Amniotic epithelial cell (primary cell): ENCODE measurements at places on chromosomes 7 and 10.

DNA sequence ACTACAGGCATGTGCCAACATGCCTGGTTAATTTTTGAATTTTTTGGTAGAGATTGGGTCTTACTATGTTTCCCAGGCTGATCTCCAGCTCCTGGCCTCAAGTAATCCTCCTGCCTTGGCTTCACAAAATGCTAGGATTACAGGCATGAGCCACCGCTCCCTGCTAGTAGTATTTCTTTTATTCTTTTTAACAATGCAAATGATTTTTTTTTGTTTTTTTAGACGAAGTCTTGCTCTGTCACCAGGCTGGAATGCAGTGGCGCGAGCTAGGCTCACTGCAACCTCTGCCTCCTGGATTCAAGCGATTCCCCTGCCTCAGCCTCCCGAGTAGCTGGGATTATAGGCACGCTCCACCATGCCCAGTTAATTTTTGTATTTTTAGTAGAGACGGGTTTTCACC lies 58.1 kb downstream of the SVIL start:
- no peak for DNase-seq

- no peak for DNase-seq
These were observed 39.1 kb upstream of the ABLIM1 start for GRCh38 chr10:114697061-114697598.

- DNase-seq, result peak; percentile 58
These were observed 2.7 kb downstream of the SND1 start for GRCh38 chr7:127654404-127655394.

- DNase-seq, result no peak
These were observed 57.1 kb upstream of the FAM20C start for GRCh38 chr7:135257-135653.

DNA sequence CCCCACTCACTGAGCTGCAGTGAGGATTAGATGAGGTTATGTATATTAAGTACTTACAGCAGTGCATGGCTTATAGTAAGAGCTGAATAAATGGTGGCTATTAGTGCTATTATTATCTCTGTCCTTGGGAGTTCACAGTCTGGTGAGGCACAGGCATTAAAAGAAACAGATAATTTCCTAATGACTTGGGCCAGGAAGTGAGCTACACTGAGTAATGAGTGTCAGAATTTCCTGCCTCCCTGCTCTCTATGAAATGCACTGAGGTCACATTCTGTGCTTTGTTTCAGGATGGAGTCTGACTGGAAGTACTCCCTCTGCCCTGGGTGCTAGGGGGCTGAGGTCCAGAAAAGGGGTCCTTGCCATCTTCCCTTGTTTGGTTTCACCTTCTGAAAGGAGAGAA lies 48.7 kb upstream of the LOXL4 start:
- peak; percentile 54 for DNase-seq

GRCh38 chr7:16594061-16594460 lies 51.5 kb downstream of the ANKMY2 start:
- DNase-seq, result no peak

DNA sequence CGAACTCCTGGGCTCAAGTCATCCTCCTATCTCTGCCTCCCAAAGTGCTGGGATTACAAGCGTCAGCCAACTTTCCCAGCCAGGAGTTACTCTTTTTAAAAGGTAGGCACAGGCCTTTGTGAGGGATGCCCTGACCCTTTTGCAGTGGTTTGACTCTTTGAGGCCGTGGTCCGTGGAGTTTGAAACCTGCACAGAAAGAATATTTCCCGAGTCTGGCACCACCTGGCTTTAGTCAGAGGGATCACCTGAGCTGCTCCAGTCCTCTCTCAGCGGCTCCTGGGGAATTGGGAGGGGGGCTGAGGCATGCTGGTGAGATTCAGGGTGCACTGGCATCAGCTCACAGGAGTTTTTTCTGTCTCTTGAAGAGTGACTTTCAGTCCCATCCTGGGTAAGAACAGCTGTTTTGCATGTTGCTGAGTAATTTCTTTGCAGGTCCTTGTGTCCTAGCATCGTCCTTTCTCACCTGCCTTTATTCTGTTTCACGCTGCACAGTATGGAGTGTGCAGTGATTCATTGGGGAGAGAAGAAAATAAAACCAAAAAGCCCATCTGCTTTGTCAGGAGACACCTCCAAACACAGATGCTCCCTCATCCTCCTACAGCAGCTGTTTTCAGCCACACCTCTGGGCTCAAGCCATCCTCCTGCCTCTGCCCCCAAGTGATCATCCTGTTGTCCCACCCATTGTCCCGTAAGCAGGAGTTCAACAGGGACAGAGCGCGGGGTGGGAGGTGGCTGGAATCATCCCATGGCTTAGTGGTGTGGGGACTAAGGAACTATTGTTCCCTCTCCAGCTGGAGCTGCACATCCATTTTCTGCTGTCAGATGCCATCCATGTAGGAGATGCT lies 284.7 kb downstream of the CAMK1D start:
- DNase-seq, result no peak

- no peak for DNase-seq
These were observed 141.5 kb downstream of the CUBN start for GRCh38 chr10:16987976-16988610.

DNA sequence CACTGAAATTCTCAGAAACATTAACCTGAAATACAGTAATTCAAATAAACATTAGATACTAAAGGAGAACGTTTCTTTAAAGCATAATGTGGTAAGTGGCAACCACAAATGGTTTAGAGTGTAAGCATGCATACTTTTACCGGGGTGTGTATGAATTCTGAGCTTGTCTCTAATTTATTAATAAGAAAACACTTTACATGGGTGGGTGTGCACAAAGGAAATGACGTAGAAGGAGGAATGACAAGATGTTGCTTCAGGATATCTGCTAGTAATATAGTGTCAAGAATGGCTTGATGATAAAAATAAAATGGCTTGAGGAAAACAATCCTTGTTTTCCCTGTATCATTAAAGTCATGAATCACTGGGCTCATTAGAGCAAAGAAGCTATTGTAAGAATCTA lies 92.5 kb downstream of the ARL4A start:
- DNase-seq, result no peak

DNA sequence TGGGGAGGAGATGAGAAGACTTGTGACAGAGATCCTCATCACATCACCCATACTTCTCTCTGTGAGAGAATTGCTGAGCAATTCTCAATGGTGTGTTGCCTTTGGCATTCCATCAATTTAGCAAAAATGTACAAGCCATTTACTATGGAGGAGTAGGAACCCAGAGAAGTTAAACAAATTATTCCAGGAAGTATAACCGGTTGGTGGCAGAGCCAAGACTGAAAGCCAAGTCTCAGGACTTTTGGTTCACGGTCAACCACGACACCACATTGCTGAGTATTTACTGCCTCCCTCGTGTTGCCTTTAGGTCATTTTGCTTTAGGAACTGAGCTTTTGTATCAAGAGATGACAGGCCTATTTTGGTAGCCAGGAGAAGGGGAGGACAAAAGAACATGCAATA lies 88.0 kb upstream of the ELMO1 start:
- DNase-seq, result no peak

DNA sequence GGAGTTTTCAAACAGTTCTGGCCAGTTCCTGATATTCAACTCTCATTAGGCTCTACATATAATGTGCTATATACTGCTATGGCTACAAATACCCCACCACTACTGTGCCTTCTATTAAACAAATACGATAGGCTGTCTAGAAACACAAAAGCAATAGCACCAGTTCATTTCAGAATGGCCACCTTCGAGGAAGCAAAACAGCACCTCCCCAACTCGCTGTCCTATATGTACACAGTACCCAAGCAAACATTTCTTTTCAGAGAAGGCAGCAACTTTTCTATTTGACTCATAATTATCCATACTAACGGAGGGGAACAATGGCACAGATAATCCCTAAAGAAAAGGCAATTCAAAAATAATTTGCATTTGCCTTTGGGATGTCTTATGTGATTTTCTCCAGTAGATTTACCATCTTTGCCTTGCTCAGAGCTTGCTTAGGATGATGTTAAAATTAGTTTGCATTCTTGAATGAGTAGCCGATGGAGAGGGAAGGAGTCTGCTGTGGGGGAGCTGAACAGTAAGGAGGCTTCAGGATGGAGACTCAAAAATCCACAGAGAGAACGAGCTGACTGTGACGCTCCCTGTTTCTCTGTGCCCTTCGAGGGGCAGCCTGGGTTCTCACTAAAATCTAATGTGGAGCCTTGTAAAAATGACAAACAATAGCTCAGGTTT lies 218.7 kb downstream of the FANK1 start:
- DNase-seq, result no peak

DNA sequence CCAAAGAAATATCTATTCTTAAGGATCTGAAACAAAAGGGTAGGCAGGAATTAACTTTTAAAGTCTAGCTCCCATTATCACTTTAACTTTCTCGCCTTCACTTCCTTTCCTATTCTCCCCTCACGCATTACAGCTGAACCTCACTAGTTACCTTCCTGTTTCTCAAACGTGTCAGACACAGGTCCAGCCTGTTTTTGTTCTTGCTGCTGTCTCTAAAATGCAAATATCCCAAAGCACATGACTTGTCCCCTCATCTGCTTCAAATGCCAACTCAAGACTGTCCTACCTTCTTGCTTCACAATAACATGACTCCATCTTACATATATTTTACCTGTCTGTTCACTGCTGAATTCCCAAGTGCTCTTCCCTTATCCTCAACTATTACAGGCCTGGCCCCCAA lies 17.6 kb downstream of the ZDHHC6 start:
- DNase-seq, result no peak

- DNase-seq, result no peak
These were observed 196.1 kb upstream of the GALNT17 start for GRCh38 chr7:70935854-70936253.
